ENCODE measurements at places on chromosomes 16 and 17. TPM values are rescaled to one million over a fixed set of nuclear protein-coding genes. Genes with fewer than 3 reads are reported as not detected.

DNA sequence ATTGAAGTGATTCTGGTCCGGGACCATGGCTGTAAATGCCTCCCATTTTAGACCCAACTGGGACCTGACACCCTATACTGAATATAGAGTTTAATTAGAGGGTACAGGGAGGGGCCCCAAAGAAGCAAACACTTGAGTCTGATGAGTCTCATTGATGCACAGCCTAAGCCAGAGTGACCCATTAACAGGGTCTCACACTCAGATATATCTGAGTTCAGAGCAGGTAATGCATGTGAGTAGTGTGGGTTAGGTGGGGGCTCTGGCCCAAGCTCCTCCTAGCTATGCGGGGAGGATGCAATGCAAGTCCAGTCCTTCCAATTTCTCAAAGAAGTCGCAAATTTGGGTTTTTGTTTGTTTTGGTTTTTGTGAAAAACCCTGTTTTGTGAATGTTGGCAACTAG, 17.1 kb upstream of the MARCHF10 start:
- no peak for DNase-seq

DNA sequence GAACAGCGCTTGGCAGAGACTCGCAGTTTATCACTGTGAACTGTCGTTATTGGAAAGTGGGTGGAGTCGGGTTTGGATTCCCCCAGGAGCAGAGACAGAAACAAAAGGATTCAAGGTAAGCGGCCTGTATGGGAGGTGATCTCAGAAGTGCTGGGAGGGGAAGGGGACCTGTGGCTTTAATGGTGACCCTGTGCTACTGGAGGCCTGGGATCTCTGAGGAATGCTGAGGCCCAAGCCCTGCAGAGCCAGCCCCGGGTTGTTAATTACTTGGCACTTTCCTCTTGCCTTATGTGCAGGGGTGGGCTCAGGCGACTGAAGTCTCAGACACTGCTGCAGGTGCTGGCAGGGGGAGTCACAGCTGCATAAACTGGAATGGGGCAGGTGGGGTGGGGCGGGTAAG, 27.4 kb downstream of the IRF8 start:
- DNase-seq = no peak

DNA sequence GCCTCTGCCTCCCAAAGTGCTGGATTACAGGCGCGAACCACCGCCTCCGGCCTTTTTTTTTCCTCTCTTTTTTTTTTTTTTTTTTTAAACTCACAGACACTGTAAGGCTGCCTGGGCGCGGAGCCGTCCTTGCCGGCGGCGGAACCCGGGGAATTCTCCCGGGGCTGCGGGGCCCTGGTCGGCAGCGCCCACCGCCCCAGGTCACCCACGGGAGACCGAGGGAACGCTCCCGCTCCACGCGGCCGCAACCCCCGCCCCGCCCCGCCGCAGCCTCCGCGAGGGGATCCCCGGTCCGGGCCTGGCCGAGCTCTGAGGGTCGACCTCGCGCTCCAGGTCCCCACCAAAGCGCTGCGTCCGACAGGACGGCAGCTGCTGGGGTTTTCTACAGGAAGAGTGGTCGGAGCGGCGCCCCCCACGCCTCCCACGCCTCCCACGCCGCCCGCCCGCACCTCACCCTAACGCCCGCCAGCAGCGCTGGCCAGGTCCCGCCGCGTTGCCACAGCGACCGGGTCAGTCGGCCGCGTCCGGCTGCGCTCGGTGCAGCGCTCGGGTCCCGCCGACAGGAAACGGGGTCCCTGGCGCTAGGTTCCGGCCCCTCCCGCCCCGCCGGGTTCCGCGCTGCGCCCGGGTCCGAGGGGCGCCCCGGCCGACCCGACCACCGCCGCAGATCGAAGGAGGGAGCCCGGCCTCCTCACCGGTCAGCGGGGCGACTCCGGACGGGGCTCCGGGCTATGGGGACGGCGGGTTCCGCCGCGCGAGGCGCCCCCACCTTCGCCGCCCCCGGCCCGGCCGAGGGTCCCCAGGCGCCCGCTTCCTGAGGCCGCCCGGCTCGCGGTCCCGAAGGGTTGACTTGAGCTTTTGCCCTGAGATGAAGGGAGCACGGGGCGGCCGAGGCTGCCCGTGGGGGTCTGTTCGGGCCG, at the start of gene CCDC57:
Gene CCDC57 (minus strand): TSS at position 512 of the 920 bp plus-strand sequence. CDS start 10,898 bp downstream, outside the sequence.
- DNase-seq = no peak

GRCh38 chr16:10782628-10783027, 36.0 kb downstream of the TVP23A start:
- DNase-seq = peak; percentile 41

DNA sequence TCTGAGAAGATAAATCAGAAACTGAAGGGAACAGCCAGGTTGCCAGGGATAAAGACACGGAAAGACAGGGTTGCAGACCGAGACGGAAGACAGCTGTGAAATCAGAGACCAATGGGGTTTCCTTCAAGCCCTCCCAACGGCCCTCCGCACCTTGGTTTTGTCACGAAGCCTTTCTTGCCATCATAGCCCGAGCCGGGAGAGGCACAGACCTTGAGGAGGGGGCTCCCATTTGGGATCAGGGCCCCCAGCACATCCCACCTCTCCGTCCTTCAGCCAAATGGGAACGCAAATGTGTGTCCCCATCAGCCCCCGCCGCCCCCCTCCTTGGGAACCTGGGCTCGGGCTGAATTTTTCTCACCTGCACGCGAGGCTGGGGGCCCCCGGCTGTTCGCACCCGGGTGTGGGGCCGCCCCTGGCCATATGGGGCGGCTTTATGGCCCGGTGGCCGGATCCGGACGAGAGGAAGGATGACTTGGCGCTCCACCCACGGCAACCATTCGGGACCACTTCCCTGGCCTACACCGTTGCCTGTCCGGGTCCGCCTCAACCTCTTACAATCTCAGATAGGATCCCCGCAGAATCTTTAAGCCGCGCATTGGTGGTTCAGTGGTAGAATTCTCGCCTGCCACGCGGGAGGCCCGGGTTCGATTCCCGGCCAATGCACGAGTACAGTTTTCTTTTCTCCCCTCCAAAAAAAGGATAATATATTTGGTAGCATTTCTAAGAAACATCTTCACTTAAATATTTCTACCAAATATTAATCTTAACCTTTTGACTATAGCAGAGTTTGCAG, 1.4 kb upstream of the HES7 start:
- DNase-seq = peak; percentile 84

DNA sequence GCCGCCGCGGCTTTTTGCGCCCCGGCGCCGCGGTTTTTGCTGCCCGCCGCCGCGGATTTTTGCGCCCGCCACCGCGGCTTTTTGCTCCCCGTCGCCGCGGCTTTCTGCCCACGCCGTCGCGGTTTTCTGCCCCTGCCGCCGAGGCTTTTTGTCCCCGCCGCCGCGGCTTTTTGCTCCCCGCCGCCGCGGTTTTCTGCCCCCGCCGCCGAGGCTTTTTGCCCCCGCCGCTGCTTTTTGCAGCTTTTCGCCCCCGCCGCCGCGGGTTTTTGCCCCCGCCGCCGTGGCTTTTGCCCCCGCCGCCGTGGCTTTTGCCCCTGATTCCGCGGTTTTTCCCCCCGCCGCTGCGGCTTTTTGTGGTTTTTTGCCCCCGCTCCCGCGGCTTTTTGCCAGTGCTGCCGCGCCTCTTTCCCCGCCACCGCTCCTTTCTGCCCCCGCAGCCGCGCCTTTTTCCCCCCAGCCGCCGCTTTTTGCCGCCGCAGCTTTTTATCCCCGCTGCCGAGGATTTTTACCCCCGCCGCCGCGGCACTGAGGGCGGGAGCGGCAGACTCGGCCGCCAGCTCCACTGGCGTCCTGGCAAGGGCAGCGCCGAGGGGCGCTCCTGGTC, 518.6 kb upstream of the WSB1 start:
- DNase-seq = no peak

GRCh38 chr17:76725580-76726230, 701 bp downstream of the JMJD6 start:
- peak; percentile 40 for DNase-seq

DNA sequence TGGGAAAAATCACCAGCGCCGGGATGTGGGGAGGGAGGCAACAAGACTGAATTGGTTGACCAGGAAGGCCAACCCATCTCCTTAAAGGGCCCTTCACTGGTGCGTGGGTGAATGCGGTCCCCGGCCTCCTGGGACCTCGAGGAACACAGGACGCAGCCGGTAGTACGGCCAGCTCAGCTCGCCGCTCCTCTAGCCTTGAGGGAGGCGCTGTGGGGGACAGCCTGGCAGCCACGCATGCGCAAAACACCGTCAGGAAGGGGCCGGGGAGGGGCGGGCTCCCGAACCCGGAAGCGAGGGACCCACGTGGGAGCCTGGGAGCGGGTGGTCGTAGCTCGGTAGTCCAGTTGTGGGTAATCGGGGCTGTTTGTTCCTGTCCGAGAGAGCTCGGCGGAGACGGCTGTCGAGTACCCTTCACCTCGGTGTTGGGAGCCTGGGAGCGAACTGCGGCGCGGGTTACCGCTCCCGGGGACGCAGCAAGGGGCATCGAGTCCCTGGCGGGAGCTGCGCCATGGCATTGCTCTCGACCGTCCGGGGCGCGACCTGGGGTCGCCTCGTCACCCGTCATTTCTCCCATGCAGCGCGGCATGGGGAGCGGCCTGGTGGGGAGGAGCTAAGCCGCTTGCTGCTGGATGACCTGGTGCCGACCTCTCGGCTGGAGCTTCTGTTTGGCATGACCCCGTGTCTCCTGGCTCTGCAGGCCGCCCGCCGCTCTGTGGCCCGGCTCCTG, at the start of gene MRM1:
Gene MRM1 (plus strand): TSS at position 281 of the 727 bp plus-strand sequence. CDS start 228 bp downstream, at position 509.
- peak; percentile 86 for DNase-seq

DNA sequence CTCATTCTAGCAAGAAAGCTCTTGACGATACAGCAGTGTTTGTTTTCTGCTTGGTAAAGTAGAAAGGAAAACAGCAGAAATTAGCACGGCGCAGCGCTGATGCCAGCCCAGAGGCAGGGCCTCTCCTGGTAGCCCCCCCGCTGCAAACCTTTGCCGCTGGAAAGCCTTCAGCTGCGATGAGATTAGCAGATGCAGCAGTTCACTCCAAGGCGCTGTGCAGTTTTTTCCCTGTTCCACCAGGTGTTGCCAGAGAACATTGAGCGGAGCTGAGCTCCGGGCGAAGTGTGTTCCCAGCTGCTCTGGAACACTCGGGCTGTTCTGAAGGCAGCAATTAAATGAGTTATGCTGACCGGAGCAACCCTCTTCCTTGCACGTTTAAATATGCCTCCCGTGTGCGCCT, 72.5 kb downstream of the RBFOX1 start:
- DNase-seq = peak; percentile 6

- DNase-seq = no peak
Observed at GRCh38 chr17:44970136-44970741, 2.1 kb upstream of the C1QL1 start.

- peak; percentile 58 for DNase-seq
Observed at GRCh38 chr17:9371019-9371418, 204.6 kb downstream of the STX8 start.

GRCh38 chr17:40813804-40814203, 8.6 kb downstream of the KRT10 start:
- DNase-seq = no peak

GRCh38 chr17:6279659-6280058, 155.3 kb downstream of the AIPL1 start:
- DNase-seq = peak; percentile 37

- DNase-seq = peak; percentile 79
Observed at GRCh38 chr16:31148281-31148728, 1.6 kb downstream of the PRSS36 start.

CDH5 gene
- 2.4 TPM for total RNA-seq

DHRS7C gene
- total RNA-seq = not detected

IST1 gene
- total RNA-seq = 204 TPM

TBC1D3G gene
- not detected for total RNA-seq

C17orf78 gene
- not detected for total RNA-seq

FLCN gene
- total RNA-seq = 38.5 TPM

KRTAP4-9 gene
- not detected for total RNA-seq

ADGRG3 gene
- not detected for total RNA-seq

CHST4 gene
- 2.4 TPM for total RNA-seq

CDRT4 gene
- 11.0 TPM for total RNA-seq

HCRT gene
- total RNA-seq = not detected

SMIM5 gene
- 0.31 TPM for total RNA-seq

Measured in PC-9 (cell line).